ENCODE measurements at places on chromosomes 6 and 20.

- no peak for DNase-seq
Observed at GRCh38 chr20:52937591-52938100, 34.5 kb upstream of the TSHZ2 start.

DNA sequence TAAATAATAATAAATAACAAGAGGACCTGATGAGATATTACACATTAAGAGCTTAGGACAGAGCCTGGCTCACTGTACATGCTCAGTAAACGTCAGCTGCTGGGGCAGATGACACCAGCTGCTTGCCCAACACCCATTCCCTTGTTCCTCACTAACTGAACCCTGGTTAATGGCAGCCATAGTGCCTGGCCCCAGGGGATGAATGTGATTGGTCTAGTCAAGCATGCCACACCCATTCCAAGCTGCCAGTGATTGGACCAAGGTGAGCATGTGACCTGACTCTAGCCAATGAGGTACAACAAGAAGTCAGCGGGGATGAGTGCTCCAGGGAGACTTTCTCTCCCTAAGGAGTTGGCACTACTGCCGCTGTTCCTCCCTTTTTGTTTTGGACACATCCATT, 85.1 kb upstream of the PTPN1 start:
- no peak for DNase-seq

GRCh38 chr20:47244451-47244850, 112.0 kb downstream of the ZMYND8 start:
- DNase-seq: no peak

GRCh38 chr20:43171930-43172329, 17.8 kb downstream of the PTPRT start:
- DNase-seq: no peak

- DNase-seq: no peak
Observed at GRCh38 chr6:89596056-89596455, 42.5 kb downstream of the LYRM2 start.

- DNase-seq: no peak
Observed at GRCh38 chr20:62122654-62123449, 577 bp downstream of the LSM14B start.

Data from hematopoietic multipotent progenitor cell treated with erythropoietin and hydrocortisone succinate and interleukin-3 and kit ligand, for 15 days (in vitro differentiated cells).